Psoas muscle (tissue), 8 donors: ENCODE measurements at places on chromosomes 4 and X. TPM values are rescaled to one million over a fixed set of nuclear protein-coding genes. Genes with fewer than 3 reads are reported as not detected.

DNA sequence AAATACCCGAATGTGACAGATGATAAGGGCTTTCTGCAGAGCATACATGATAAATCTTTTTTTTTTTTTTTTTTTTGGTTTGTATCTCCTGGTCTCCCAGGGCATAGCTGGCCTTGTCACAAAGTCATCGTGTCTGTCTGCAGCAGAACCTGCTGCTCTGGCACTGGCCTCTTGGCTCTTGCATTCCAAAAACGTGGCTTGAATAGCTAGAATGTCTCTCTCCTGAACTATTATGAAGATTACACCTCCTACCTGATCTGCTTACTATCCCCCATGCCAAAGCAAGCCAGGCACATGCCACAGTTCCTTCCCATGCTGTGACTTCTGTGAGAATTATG, 50.4 kb upstream of the SCRG1 start:
- no peak for DNase-seq

- DNase-seq = no peak
Observed at GRCh38 chr4:87804871-87805270, 5.5 kb downstream of the IBSP start.

Gene ITM2A
- 31.8 TPM for total RNA-seq

Gene MORC4
- 17.1 TPM for total RNA-seq

Gene P2RY8
- 1.3 TPM for total RNA-seq
